ENCODE measurements at places on chromosomes 1 and 21. TPM values are rescaled to one million over a fixed set of nuclear protein-coding genes. Genes with fewer than 3 reads are reported as not detected.
A peak's percentile ranks its signal among the peaks of the same experiment; 100 is the strongest.

OR2G6 gene
- total RNA-seq, result not detected

BTBD19 gene
- total RNA-seq, result 4.4 TPM

ATAD3C gene
- total RNA-seq, result 0.51 TPM

RALGPS2 gene
- 5.1 TPM for total RNA-seq

TMEM52 gene
- total RNA-seq, result 0.70 TPM

USP1 gene
- 15.0 TPM for total RNA-seq

DNA sequence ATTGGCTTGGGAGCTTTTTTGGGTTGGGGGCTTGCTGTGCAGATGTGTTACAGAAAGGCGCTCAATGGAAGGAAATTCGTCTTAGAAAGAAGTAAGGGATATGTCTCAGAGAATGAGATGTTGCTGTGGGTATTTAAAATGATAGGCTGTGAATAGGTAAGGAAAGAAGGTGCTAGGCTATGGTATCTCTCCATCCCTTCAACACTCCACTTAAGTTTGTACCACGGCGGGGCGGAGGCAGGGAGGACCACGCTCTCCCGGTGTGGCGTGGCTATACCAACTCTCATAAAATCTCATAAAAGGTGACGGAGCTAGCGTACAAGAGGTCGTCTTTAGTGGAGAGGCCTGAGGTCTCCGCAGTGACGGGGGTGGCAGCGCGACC is 305 bp upstream of the RPS6KC1 start:
- no peak for DNase-seq

DNA sequence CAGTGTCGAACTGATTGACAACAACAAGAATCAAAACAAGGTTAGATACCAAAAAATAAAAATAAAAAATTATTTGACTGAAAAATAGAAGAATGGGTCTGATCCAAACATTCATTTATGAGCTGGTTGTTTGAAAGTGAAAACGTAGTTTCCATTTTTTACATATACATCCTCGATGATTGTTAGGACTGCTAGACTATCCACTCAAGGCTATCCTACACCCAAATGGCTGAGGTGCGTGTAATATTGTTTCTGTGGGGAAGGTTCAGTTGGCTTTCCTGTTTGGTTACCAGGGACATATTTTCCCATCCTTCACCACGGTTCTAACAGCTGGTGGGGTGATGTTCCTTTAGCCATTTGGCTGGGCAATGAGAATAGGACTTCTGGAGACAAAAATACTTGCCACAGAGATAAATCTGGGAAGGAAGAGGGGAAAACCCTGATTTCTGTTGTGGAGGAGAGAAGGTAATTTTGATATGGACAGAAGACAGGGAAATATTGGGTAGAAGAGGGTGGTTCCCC is 66.3 kb downstream of the MAP3K7CL start:
- no peak for DNase-seq

GRCh38 chr1:7916501-7916830 is 24.2 kb downstream of the TNFRSF9 start:
- DNase-seq, result no peak

GRCh38 chr1:43843684-43844083 is 89.9 kb upstream of the ARTN start:
- no peak for DNase-seq

DNA sequence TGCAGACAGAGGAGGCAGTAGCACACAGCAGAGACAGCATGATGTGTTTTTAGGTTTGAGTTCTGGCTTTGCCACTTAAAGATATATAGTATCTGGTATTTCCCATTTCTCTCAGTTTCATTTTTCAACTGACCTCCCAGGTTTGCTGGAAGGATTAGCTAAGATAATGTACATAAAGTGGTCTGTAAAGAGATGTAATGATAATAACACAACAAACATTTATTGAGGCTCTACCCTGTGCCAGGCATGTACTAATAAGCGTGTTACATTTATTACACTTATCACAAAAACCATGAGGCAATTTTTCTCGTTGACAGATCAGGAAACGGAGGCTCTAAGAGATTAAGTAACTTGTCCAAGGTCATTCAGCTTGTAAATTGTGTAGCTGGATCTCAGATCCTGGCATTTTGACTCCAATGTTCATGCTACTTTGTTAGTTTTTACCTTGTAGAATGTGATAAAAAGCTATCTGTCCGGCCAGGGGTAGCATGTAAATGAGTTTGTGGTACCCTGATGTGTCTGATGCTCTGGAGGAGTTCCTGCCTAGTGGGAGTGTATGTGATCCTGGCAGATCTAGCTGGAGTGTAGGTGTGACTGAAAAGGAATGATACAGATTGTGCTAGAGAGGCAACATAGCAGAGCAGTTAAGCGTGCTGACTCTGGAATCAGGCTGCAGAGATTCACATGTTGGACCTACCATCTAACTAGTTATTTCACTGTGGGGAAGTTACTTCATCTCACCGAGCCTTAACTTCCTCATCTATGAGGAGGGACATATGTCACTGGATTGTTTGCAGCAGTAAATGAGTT is 146.6 kb downstream of the VPS13D start:
- no peak for DNase-seq

- DNase-seq, result no peak
Measured at GRCh38 chr1:68270951-68271350, 38.6 kb upstream of the WLS start.

- no peak for DNase-seq
Measured at GRCh38 chr1:115837341-115837739, 3.6 kb downstream of the NHLH2 start.

DNA sequence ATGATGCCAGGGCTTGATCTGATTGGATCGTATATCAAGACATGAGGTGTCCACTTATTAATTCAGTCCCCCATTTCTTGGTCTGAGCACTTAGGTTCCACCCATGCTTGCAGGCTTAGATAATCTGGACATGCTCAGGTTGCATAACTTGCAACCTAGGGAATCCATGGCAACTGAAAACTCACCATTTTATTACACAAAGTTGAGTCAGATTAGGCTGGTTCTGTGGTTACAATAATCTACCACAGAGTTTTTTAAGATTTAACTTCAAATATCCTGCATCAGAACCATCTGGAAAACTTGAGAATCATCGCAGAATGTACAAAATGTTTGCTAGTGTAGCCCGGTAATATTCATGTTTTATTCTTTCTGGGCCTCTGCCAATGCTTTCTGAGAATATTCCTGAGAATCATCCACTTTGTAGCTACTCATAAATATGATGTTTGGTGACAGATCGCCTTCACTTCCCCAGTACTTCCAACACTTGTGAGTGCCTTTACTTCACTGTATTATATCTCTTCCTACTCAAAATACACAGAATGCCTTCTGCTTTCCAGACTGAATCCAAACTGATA is 707.2 kb upstream of the ADAMTS5 start:
- no peak for DNase-seq

DNA sequence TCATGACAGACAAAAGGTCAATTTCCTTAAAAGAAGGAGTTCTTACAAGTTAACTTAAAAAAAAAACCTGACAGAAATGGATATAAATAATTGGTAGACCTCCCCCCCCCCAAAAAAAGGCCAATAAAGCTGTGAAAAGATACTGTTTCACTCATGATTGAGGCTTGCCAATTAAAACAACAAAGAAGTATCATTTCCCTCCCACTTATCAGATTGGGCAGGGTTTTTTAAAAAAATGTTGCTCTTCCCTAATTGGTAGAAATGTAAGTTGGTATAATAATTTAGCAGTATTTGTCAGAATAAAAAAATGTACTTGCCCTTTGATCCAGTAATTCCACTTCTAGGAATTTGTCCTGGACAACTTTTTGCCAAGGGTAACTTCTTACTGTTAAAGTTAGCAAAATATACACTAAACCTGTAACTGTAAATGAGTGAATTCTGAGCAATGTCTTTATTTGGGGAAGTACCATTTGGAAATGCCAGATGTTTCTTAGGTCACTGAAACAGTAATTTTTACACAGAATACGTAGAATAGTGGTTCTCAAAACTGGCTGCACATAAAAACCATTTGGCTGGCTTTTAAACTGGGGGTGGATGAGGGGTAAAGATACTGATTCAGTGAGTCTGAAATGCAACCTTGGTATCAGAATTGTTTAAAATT is 17.5 kb downstream of the RNF2 start:
- DNase-seq, result no peak

GRCh38 chr1:25905680-25906643 is at the start of gene STMN1:
Gene STMN1 (minus strand): TSS chr1:25906419. CDS start chr1:25904676, 1,743 bp downstream.
- DNase-seq, result peak; percentile 93

- DNase-seq, result no peak
Measured at GRCh38 chr1:79695138-79695537, 688.6 kb upstream of the ADGRL4 start.
